ENCODE measurements at places on chromosomes 5 and 9.
A peak's percentile ranks its signal among the peaks of the same experiment; 100 is the strongest.

- peak; percentile 75 for DNase-seq
Measured at GRCh38 chr5:10563945-10564837, at the start of gene ANKRD33B. ANKRD33B (plus strand) TSS chr5:10564070; CDS start chr5:10564468, 398 bp downstream.

GRCh38 chr9:119370816-119371215 is 1.6 kb upstream of the BRINP1 start:
- peak; percentile 7 for DNase-seq

- no peak for DNase-seq
Measured at GRCh38 chr5:42108468-42108867, 183.4 kb downstream of the FBXO4 start.

DNA sequence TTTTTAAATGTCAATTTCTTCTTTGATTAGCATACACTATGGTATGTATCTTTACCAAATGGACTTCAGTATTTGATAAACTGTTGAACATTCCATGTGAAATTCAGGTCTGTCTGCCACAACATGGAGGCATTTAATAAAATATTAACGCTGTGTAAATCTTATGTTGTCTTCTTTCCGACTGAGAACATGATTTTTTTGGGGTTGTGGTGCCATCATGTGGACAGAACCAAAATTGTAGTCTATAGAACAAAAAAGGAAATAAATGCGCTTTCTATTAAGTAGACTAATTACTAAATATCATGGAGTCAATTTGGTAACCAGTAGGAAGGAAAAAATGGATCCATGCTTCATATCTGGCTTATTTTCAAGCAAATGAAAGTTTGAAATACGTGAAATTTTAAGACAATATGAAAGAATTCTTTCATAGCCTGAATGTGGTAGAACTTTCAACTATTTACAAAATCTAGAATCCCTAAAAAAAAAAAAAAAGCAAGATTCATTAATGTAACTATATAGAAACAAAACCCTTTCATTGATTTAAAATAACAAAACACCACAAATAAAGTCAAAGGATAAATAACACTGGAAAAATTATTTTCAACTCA is 2.8 kb upstream of the PLK2 start:
- DNase-seq: peak; percentile 68

GRCh38 chr9:35510754-35511428 is 21.0 kb downstream of the RUSC2 start:
- peak; percentile 99 for DNase-seq

GRCh38 chr5:6432206-6432605 is 16.5 kb upstream of the UBE2QL1 start:
- DNase-seq: no peak

GRCh38 chr5:147461915-147462314 is 48.0 kb downstream of the DPYSL3 start:
- peak; percentile 34 for DNase-seq

DNA sequence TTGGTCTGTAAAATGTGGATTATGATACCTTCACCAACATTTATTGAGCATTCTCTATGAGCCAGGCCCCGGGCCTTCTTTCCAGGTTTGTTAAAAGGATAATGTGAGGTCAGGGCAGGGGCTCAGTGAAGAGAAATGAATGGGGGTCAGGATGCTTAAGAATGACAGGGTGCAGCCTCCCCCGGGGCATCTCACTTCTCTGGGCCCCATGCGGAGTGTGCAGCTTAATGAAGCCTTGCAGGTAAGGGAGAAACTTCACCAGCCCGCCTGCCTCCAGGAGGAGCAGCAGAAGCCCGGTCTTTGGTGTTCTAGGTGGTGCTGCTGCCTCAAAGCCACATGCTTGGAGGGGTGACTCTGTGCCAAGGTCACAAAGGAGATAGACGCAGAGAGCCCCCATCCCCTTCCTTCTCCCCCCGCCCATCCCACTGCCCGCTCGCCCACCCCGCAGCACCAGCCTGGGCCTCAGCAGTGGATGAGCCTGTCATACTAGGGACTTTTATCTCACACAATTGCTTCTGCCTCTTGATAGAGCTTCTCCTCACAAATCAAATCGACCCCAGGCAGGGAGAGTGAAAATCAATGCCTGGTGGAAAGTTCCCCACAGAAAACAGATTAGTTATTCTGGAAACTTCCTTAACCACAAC is 244.8 kb downstream of the PBX3 start:
- DNase-seq: no peak

- peak; percentile 3 for DNase-seq
Measured at GRCh38 chr5:30279237-30279636, 914.2 kb upstream of the CDH6 start.

DNA sequence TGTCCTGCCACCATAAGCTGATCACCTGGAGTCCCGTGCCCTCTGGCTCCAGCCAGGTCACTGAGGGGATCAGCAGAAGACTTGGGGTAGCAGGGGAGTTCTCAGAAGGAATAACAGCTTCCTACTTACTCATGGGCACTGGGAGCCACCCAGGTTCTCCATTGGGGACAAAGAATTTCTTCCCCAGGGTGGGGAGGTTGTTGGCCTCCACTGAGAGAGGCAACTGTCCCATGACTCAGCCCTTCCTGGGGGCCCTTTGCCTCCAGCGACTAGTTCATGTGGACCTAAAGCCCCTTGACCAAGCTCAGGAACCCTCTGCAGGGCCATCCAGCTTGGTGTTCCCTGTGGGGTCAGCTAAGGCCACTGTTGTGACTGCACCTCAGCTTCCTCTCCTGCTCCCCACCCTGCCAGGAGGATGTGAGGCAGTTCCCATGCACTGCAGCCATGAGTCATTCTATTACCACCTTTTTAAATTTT is 175.0 kb downstream of the AUH start:
- DNase-seq: peak; percentile 35

GRCh38 chr5:133754575-133755169 is 142.3 kb upstream of the FSTL4 start:
- DNase-seq: peak; percentile 18

DNA sequence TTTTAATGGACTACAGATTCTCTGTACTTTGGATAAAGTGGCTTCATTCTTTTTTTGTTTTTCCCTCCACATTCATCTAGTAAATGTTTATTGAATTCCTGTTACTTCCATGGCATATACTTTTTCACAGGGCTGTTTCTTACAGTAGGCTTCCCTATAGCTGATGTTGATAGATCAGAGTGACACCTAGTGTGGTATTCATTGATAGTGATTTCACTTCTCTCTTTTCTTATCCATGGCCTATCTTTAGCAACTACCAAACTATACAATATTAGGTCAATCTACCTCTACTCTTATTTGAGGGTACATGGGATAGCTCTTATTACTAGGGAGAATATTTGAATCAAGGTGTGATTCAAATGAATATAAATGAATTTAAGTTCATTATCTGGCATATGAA is 35.8 kb downstream of the FSD1L start:
- no peak for DNase-seq

DNA sequence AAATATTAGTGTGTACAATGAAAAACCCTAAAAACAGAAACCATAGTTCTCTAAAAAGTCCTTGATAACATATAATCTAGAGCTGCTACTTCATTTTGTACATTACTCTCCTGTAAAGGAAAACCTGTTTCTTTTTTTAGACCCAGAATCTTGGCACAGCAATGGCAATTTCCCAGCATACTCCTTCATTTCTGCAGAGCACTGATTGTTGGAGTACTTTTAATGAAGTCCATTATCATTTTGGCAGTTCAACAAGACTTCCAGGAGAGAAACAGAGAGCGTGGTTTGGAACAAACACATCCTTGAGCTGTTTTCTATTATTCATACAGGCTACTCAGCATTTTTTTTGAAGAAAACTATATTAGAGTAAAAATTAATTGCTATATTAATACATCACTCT is 22.7 kb upstream of the MROH2B start:
- DNase-seq: no peak

GRCh38 chr5:179215576-179215975 is 129.7 kb downstream of the ADAMTS2 start:
- no peak for DNase-seq

DNA sequence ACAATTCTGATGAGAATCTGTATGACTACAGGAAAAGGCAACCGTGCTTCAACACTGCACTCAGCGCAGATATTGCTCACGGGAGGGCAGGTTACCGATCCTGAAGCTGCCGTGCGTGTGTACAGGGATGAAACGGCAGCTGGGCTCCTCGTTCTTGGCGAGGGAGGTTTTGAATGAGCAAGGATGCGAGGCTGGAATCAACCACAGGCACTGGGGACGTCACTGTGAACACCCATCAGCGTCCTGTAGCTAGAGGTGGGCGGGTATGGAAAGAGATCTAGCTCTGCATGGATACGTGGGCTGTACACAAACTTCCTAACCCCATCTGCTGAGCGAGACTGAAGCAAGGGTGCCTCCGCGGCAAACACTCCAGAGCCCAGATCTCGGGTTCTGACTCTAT is 84.3 kb upstream of the COL5A1 start:
- DNase-seq: no peak

GRCh38 chr5:177607452-177608192 is 7.7 kb downstream of the B4GALT7 start:
- DNase-seq: peak; percentile 76

- DNase-seq: peak; percentile 75
Measured at GRCh38 chr9:99299211-99300102, 77.4 kb downstream of the SEC61B start.

DNA sequence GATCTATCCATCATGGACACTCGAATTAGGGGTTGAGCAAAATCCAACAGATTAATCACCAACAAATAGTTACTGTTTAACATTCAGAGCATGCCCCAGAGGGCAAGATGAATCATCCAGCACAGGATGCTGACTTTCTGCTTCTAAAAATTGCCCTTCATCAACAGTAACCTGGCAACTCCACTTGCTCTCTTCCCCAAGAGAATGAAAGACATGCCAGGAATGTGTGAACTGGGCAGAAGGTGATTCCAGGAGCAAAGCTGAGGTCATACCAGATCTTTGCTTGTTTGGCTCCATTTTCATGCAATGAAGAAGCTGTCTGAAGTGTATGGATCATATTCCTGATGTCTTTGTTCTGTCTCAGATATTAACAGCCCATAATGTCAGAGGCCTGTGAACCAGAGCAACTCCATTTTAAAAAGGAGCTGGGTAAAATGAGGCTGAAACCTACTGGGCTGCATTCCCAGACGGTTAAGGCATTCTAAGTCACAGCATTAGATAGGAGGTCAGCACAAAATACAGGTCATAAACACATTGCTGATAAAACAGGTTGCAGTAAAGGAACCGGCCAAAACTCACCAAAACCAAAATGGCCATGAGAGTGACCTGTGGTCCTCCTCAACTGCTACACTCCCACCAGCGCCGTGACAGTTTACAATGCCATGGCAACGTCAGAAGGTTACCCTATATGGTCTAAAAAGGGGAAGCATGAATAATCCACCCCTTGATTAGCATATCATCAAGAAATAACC is 2.5 kb upstream of the ZNF367 start:
- peak; percentile 96 for DNase-seq

GRCh38 chr5:173637340-173637739 is 20.9 kb upstream of the BOD1 start:
- no peak for DNase-seq

GRCh38 chr5:37045703-37046102 is 169.1 kb downstream of the NIPBL start:
- no peak for DNase-seq

- peak; percentile 14 for DNase-seq
Measured at GRCh38 chr5:123659495-123659894, 147.5 kb downstream of the CSNK1G3 start.

DNA sequence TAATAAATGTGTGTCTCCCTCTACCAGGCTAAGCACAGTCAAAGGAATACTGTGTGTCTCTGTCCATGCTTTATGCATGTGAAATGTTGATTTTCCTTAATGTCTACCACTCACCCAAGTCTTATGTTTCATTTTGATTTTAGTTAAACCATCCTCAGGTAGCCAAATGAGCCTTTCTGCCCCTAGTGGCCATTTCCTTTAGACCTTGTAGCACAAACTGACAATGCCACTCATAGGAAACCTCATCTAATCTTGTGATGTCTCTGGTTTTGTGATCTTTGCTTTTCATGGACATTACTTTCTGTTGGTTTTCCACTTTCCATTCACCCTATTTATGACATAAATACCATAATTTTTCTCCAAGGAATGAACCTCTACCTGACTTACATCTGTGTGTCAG is 820.8 kb downstream of the MAT2B start:
- DNase-seq: no peak

DNA sequence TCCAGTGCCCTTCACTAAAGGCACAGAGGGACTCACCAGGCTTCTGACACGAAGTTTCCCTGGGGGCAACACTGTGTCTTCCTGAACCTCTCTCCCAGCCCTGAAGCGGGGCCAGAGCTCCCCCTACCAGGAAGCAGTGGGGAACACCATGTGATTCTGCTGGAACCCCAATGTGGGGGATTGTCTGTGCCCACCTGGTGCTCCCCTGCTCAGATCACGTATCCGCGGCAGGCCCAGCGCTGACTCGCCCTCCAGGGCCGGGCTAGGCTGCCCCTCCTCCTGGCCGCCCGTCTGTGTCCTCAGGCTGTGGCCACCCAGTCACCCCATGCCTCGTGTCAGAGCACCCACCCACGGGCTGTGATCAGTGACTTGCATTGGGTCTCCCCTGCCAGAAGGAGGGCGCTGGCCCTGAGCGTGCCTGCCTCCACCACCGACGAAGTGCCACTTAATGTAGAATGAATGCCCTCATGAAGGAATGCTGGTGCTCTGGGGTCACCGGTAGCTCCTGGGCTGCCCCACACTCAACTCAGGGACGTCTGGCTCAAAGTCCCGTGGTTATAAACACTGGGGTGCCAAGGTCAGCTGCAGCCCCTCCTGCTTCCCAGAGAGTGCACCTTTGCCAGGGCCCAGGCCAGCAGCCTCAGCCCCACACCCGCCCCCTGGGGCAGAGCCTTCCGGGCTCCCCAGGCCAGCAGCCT is 22.1 kb downstream of the SARDH start:
- DNase-seq: peak; percentile 32

- DNase-seq: no peak
Measured at GRCh38 chr5:97449172-97449571, 266.1 kb upstream of the RIOK2 start.

GRCh38 chr5:159947708-159948358 is 31.6 kb downstream of the ADRA1B start:
- peak; percentile 84 for DNase-seq

DNA sequence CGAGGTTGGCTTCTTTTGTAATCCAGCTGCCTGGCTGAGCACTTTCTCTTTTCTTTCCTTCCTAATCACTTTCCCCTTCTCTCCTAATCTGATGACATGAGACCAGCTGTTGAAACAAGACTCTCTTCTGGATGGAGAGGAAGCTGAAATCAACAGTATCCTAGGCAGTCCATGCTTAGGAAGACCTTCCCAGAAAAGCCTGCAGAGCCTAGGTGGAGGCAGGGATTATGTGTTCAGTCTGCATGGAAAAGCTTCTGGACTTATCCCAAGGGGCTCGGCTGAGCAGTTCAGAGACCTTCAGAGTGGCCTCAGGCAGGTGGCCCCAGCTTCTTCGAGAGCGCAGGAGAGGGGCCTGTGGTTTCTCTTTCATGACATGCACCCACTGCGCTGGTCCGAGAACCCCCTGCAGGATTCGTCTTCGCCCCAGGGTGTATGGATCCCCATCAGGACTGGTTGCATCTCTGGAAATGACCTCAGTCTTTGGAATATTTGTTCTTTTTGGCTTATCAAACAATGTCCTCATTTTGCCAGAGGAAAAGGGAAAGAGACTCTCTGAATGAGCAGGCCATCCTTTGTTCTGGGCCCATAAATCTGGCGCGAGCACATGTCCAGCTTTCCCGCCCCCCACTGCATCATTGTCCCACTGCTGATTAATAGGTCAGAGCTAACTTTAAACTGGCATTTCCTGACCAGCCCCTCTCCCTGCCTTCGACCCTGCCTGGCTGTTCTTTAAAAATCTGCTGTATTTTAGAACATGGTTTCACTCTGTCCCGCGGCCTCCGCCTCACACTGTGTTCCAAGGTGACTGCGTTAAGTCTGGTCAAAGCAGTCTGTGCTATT is 177.9 kb upstream of the KLF4 start:
- DNase-seq: no peak

- no peak for DNase-seq
Measured at GRCh38 chr9:105330755-105331154, 86.3 kb downstream of the SLC44A1 start.

GRCh38 chr5:115551415-115551814 is 6.8 kb upstream of the FEM1C start:
- peak; percentile 20 for DNase-seq
